ENCODE measurements at places on chromosomes 2 and 18.

- no peak for DNase-seq
These were observed 59.0 kb upstream of the IGFBP5 start for GRCh38 chr2:216754336-216754735.

DNA sequence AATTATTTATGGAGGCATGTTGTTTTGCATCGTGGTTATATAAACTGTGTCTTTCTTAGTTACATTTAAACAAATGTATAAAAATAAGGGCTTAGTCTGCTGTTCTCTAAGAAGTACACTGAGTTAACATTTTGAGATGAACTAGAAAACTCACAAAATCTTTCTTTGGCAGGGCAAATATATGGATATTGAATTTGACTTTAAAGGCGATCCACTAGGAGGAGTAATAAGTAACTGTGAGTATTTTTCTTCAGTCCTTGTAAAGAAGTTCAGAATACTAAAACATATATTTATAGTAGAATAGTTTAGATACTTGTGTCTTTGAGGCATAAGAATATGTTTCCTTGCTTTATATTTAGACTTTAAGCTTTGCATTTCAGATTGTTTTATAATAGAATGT is 104.8 kb downstream of the MYO1B start:
- DNase-seq = no peak

DNA sequence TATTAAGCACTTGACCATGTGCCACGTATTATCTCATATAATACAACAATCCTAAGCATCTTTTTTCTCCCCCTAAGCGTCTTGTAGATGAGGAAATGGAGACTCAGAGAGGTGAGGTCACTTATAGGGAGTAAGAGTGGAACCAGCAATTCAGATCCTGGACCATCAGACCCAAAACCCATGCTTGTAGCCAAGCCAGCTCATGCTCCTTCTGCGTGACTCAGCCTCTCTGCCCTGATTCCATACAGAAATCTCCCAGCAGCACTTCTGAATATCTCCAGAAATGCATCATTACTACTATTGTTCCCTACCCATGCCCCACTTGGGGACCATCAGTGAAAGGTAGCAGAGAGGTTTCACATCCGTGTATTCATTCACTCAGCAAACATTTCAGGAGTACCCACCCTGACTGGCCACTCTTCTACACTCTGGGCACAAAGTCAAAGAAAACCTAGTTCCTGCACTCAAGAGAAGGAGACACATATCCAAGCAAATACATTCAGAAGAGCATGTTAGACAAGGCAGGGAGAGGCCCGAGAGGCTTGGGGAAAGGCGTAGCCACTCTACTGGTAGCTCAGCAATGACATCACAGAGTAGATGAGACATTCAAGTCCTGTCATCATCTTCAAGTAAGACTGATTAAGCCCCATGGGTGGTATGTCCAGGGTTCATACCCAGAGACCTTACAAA is 141.9 kb downstream of the MTCL1 start:
- DNase-seq = no peak

DNA sequence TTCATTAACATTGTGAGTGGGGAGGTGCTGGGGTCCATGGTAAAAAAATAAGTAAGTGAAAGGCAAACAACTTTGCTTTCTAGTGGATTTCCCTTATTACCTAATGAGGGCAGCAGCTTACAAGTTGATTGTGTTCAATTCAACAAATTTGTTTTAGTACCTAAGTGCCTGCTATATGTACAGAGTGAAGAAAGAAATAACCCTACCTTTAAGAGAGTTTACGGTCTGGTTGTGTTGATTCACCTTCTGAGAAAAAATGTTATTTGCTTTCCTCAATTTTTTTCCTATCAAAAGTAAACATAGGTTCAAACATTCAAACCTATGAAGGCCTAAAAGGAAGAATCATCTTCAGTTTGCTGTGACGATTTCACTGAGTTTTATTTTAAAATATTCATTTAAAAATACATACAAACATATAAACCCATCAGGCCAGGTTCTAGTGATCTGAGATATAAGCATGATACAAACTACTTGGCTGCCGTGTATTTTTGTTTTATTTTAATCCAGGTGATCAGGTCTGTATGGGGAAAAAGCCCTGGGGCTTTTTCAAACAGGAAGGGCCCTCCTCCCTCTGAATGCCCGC is 1.5 kb upstream of the SPTBN1 start:
- no peak for DNase-seq

DNA sequence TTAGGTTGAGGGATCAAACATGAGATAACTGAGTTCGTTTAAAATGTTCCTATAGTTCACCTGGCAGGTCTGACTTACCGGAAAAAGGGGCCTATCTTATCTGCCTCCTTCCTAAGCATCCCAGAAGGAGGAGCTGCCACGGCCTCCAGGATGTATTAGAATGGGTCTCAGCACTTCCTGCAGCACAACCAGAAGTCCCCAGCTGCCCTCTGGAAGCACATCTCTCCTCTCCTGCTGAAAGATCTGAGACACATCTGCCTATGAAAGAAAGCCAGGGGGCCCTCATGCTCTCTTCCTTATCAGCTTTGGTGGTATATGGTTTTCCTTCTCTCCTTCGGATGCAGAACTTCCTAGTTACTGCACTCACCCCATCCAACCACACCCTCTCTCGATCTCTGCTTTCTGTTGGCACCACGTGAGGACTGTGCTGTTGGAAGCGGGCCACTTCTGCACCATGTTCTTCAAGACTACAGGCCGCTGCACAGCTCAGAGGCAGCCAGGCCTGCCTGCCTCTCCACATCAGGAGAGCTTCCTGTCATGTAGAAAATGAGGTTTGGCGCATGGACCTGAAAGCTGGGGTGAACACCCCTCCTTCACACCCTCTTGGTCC is 6.5 kb downstream of the IGFBP5 start:
- DNase-seq = no peak

GRCh38 chr2:14188446-14188845 is 444.1 kb upstream of the LRATD1 start:
- DNase-seq = no peak

- DNase-seq = no peak
These were observed 112.9 kb downstream of the CSRNP3 start for GRCh38 chr2:165582409-165582808.

- no peak for DNase-seq
These were observed 21.3 kb upstream of the TAF1B start for GRCh38 chr2:9821805-9822445.

DNA sequence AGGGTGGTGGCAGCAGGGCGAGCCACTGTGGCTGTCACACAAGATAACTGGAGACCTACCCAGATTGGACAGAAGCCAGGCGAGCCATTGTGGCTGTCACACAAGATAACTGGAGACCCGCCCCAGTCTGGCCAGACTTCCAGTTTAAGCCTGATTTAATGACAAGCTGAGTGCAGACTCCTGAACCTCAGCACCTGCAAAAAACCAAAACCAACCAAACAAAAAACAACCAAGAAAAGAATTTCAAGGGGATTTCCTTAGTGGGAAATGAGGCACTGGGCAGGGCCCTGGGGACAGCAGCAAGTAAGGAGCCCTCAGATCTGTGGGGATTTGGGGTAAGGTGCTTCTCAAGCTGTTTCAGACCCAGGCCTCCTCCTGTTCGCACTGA is 95.2 kb upstream of the BOD1L2 start:
- DNase-seq = no peak

GRCh38 chr2:28206762-28207161 is 185.9 kb upstream of the FOSL2 start:
- no peak for DNase-seq

- DNase-seq = no peak
These were observed 120.9 kb upstream of the ST6GAL2 start for GRCh38 chr2:107006836-107007235.

- DNase-seq = no peak
These were observed 133.6 kb downstream of the SP3 start for GRCh38 chr2:173831312-173832229.

GRCh38 chr2:229401171-229401865 is 130.2 kb upstream of the PID1 start:
- no peak for DNase-seq

Measured in stimulated activated CD4-positive, alpha-beta T cell treated with anti-CD3 and anti-CD28 coated beads, Interleukin-1b, Interleukin-23, amount 100 ng/mL, for 48 hours (primary cell).